ENCODE measurements at places on chromosomes 3 and 15. TPM values are rescaled to one million over a fixed set of nuclear protein-coding genes. Genes with fewer than 3 reads are reported as not detected.

DNA sequence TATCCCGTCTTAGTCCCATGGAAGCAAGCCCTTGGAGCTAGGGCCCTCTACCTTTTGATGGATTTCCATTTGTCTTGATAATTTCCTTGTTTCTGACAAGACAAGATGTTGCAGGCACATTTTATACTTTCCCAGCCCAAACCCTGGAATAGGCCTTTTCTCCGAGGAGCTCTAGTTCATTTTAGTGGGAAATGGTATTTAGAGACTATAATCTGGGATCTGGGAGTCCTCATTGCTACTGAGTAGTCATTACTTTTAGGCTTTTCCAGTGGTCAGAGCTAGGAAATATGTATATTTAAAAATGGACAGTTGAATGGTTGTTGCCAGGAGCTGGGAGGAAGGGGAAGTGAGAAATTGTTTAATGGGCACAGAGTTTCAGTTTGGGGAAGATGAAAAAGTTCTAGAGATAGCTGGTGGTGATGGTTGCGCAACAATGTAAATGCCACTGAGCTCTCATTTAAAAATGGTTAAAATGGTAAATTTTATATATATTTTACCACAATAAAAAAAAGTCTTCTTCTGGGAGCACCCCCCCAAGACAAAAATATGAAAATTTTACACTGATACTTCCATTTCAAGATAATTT lies 31.6 kb downstream of the MLH1 start:
- DNase-seq: no peak

GRCh38 chr3:6526861-6527260 lies 334.1 kb upstream of the GRM7 start:
- no peak for DNase-seq

DNA sequence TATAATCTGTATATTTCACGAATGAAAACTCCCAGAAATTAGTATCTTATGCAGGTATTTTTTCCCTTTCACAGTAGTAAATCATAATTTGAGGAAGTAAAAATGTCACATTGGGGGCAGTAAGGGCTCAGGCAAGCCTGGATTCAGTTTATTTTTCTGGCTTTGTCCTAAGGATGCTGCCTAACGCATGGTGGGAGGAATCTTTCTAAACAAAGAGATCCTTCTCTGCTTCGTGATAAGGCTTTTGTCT lies 35.7 kb downstream of the DNASE1L3 start:
- DNase-seq: no peak

- DNase-seq: no peak
Observed at GRCh38 chr3:63809607-63810006, 9.5 kb upstream of the C3orf49 start.

GRCh38 chr3:87390353-87390752 lies 114.0 kb upstream of the POU1F1 start:
- no peak for DNase-seq

GRCh38 chr3:155500194-155500818 lies 206.8 kb upstream of the STRIT1 start:
- DNase-seq: no peak

SLC22A14 gene
- total RNA-seq: 0.64 TPM

WNT7A gene
- total RNA-seq: 0.11 TPM

SCAMP5 gene
- 6.1 TPM for total RNA-seq
